Progenitor cell of endocrine pancreas (in vitro differentiated cells): ENCODE measurements at places on chromosomes 4 and X. TPM values are rescaled to one million over a fixed set of nuclear protein-coding genes. Genes with fewer than 3 reads are reported as not detected.

PCDH10 gene
- 0.53 and 0.69 TPM in 2 replicates for total RNA-seq

SMR3B gene
- total RNA-seq, result not detected in 2 replicates

TLR1 gene
- total RNA-seq, result 3.0 and 3.1 TPM in 2 replicates

GSX2 gene
- total RNA-seq, result not detected in 2 replicates

BEX4 gene
- 68.1 and 74.9 TPM in 2 replicates for total RNA-seq

FRMPD4 gene
- total RNA-seq, result 0.09 and 0.10 TPM in 2 replicates

FRMD7 gene
- not detected in 2 replicates for total RNA-seq

MTM1 gene
- 9.4 and 12.1 TPM in 2 replicates for total RNA-seq

GRCh38 chr4:123121241-123121907, 199.0 kb upstream of the NUDT6 start:
- H3K4me1 ChIP-seq, result peaks cover 11% of the 10 kb centered on the region
- H3K27me3 ChIP-seq, result no peaks in the 10 kb centered on the region
- DNase-seq, result no peak
- no peak overlapping the region for H3K27ac ChIP-seq
- H3K36me3 ChIP-seq, result peaks cover 3% of the 10 kb centered on the region
- H3K4me3 ChIP-seq, result no peak overlapping the region

- peaks cover 13% of the 10 kb centered on the region for H3K36me3 ChIP-seq
- H3K4me3 ChIP-seq, result no peak overlapping the region
- DNase-seq, result no peak
- H3K27ac ChIP-seq, result no peak overlapping the region
- no peaks in the 10 kb centered on the region for H3K4me1 ChIP-seq
These were observed 22.7 kb downstream of the F8A3 start for GRCh38 chrX:155435744-155436112.

- H3K27me3 ChIP-seq, result peaks cover 3% of the 10 kb centered on the region
- no peak for DNase-seq
- H3K4me3 ChIP-seq, result no peak overlapping the region
- H3K36me3 ChIP-seq, result no peaks in the 10 kb centered on the region
These were observed 282.5 kb upstream of the PITX2 start for GRCh38 chr4:110905367-110905766.

DNA sequence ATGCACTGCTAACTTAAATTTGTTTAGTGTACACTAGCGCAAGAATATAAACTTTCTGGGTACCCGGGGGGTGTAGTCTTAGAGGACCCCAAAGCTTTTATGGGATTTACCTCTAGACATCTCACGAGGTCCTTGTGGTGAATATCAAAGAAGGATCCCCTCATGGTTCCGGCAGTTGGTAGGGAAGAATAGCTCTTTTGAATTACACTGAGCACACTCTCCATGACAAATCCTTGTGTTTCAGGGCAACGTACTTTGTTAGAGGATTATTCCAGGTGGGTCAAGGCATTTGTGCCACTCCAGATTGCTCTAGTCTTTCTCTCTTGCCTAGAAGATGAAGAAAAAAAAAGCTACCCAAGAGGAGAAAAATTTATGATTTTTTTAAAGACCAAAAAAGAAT, 387.6 kb downstream of the PDHA2 start:
- no peak for DNase-seq
- no peaks in the 10 kb centered on the region for H3K4me1 ChIP-seq
- H3K27ac ChIP-seq, result no peak overlapping the region

- DNase-seq, result peak; percentile 54
- H3K4me3 ChIP-seq, result peak overlapping the region; percentile 84
- H3K27me3 ChIP-seq, result peaks cover 36% of the 10 kb centered on the region
- H3K4me1 ChIP-seq, result peaks cover 13% of the 10 kb centered on the region
- peak overlapping the region; percentile 92 for H3K27ac ChIP-seq
These were observed 39.9 kb downstream of the FAM149A start for GRCh38 chr4:186144198-186144945.

- H3K4me1 ChIP-seq, result peaks cover 6% of the 10 kb centered on the region
- H3K4me3 ChIP-seq, result no peak overlapping the region
- DNase-seq, result no peak
- H3K36me3 ChIP-seq, result peaks cover 2% of the 10 kb centered on the region
- no peak overlapping the region for H3K27ac ChIP-seq
- H3K27me3 ChIP-seq, result no peaks in the 10 kb centered on the region
These were observed 43.7 kb downstream of the TMPRSS11E start for GRCh38 chr4:68490826-68491457.

DNA sequence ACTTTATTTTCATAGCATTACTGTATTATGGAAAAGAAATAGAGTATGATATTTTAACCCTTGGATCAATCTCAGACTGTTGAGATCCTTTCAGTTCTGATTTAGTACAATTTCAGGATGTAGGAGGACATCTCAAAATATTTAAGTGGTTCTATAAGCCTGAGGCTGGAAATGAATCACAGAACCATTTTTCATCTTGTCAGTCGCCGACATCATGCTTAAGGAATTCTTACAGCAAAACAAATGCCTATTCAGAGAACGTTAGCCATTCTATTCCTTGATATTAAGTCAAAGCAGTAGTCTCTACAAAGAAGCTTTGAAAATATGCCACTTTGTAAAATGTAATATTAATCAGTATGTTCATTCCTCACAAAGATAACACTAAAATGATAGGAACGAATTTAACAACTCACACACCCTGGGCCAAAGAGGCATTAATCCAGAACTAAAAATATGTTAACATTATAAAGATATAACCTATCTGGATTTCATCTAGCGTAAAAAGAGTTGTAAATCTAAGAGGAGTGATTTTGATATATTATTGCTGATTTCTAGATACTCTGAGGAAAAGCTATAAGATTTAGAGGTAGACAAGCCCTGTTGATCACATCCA, 152.0 kb downstream of the GASK1B start:
- H3K27me3 ChIP-seq, result no peaks in the 10 kb centered on the region
- peaks cover 20% of the 10 kb centered on the region for H3K4me1 ChIP-seq
- no peak overlapping the region for H3K4me3 ChIP-seq
- DNase-seq, result no peak
- peak overlapping the region; percentile 87 for H3K27ac ChIP-seq

GRCh38 chr4:95267081-95267480, 281.7 kb downstream of the UNC5C start:
- peaks cover 11% of the 10 kb centered on the region for H3K36me3 ChIP-seq
- no peaks in the 10 kb centered on the region for H3K27me3 ChIP-seq
- H3K27ac ChIP-seq, result no peak overlapping the region

DNA sequence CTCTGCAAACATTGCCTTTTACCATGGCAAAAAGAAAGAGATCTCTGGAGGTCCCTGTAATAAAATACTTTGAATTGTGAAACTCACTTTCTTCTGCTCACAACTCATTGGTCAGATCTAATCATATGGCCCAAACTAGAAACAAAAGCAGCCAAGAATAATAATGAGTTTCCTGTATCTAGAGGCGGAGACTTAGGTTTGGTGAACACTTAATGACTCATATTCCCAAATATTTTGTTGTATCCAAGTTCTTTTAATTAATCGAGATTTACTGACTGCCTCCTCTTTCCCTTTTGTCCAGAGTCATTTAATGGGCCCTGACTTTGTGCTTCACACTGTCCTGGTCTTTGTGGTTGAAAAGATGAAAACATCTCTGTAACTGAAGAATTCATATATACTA, 190.6 kb downstream of the CCSER1 start:
- no peak overlapping the region for H3K27ac ChIP-seq
- H3K4me3 ChIP-seq, result no peak overlapping the region
- H3K27me3 ChIP-seq, result no peaks in the 10 kb centered on the region
- DNase-seq, result no peak
- H3K4me1 ChIP-seq, result no peaks in the 10 kb centered on the region

DNA sequence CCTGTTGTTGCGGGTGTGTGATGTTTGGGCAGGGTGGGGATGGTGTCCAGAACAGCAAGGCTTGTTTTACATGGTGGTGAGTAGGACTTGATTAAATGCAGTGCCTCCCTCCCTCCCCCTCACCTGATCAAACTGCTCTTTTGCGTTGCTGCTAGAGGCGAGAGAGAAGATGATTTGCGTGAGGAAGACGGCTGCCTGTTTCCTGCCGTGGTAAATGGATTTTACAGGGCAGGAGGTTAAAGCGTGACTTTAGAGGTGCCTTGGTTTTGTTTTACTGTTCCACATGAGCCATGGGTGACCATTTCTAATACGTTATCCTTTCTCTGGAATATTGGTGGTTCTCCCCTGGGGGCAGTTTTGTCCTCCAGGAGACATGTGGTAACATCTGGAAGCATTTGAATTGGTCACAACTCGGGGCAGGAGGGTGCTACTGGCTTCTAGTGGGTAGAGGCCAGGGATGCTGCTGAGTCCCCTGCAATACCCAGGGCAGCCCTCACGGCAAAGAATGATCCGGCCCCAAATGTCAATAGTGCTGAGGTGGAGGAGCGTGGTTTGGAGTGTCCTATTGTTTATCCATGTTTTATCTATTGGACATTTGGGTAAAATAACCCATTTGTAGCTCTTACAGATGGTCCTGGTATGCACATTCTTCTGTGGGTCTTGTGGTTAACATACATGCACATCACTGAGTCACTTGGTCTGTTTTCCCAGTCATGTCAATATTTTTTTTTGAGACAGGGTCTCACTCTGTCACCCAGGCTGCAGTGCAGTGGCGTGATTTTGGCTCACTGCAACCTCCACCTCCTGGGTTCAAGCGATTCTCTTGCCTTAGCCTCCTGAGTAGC, 73.7 kb downstream of the SHROOM2 start:
- H3K4me1 ChIP-seq, result peaks cover 18% of the 10 kb centered on the region
- H3K4me3 ChIP-seq, result no peak overlapping the region
- H3K36me3 ChIP-seq, result peaks cover 3% of the 10 kb centered on the region

- H3K27ac ChIP-seq, result no peak overlapping the region
- H3K4me1 ChIP-seq, result peaks cover 3% of the 10 kb centered on the region
- DNase-seq, result no peak
These were observed 207.0 kb downstream of the IDS start for GRCh38 chrX:149298111-149298510.

GRCh38 chrX:68710870-68711576, 63.6 kb downstream of the STARD8 start:
- H3K4me1 ChIP-seq, result no peaks in the 10 kb centered on the region
- H3K4me3 ChIP-seq, result no peak overlapping the region
- peak; percentile 45 for DNase-seq
- H3K36me3 ChIP-seq, result no peaks in the 10 kb centered on the region
- H3K27me3 ChIP-seq, result no peaks in the 10 kb centered on the region

DNA sequence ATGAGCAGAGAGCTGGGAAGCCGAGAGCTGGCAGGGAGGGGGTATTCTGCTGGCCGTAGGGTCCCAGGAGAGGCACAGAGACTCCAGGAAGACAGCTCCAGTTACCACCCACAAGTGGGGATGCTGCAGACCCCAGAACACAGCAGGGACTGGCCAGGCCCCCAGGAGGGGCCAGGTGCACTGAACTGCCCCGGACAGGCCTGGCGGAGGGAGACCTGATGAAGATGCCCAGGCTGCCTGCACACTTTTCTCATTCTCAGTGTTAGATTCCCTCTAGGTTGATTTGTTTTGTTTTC, 110.8 kb downstream of the CPZ start:
- DNase-seq, result no peak
- no peak overlapping the region for H3K27ac ChIP-seq
- no peak overlapping the region for H3K4me3 ChIP-seq
- peaks cover 3% of the 10 kb centered on the region for H3K4me1 ChIP-seq

DNA sequence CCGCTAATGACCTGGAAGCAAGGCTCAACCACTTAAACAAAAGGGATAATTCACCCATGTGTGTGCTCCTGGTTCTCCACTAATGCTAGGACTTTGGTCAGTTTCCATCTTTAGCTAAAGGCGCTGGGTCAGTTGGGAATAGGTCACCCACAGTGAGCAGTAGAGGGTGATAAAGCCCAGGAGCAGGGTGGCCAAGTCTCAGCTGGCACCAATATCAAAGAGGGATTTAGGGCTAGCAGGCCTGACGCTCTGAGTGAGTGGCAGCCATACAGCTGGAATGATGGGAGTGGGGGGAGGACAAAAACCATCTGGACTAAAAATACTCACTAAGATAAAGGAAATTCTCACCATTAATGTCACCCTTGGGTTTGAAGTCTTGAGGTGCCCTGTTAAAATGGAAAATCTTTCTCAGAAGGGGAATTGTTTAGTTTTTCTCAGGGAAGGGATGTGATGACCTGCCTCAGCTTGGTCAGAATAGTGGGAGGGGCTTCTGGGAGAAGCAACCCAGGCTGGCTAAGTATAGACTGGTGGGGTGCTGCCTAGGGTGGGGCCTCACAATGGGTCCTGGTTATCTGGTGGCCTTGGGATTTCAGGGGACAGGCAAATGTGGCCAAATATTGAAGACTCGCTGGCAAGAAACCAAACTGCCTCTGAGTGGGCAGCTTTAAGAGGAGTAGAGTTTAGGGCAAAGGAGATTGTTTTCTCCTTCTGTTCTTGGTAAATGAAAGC, 47.1 kb downstream of the TSC22D3 start:
- no peaks in the 10 kb centered on the region for H3K36me3 ChIP-seq
- no peaks in the 10 kb centered on the region for H3K27me3 ChIP-seq
- H3K27ac ChIP-seq, result no peak overlapping the region
- no peak overlapping the region for H3K4me3 ChIP-seq
- DNase-seq, result no peak
- H3K4me1 ChIP-seq, result peaks cover 33% of the 10 kb centered on the region

GRCh38 chrX:2188330-2188792, 312.4 kb downstream of the DHRSX start:
- no peak for DNase-seq
- H3K27ac ChIP-seq, result peak overlapping the region; percentile 0
- no peak overlapping the region for H3K4me3 ChIP-seq
- H3K4me1 ChIP-seq, result peaks cover 4% of the 10 kb centered on the region

- H3K4me1 ChIP-seq, result no peaks in the 10 kb centered on the region
- H3K27me3 ChIP-seq, result no peaks in the 10 kb centered on the region
- peaks cover 62% of the 10 kb centered on the region for H3K36me3 ChIP-seq
These were observed 38.1 kb downstream of the AMOT start for GRCh38 chrX:112802541-112802940.

DNA sequence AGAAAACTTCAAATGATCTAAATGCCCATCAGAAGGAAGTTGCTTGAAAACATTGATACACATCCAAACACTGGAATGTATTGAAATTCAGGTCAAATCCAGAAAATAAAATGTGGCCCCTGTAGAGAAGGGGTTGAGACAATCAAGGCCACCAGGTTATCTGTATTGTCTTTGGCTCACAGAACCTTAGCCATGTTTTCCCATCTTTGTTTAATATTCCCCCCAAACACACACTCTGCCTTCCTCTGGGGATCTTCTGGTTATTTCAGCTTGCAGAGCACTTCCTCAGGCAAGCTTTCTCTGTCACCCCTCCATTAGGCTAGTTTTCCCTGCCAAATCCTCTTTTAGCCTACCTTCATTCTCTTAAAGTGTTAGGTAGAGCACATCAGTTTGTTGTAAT, 30.5 kb downstream of the PAGE2 start:
- no peak for DNase-seq
- H3K36me3 ChIP-seq, result no peaks in the 10 kb centered on the region
- H3K4me3 ChIP-seq, result no peak overlapping the region
- no peaks in the 10 kb centered on the region for H3K27me3 ChIP-seq
